Activated CD8-positive, alpha-beta memory T cell treated with anti-CD3 and anti-CD28 coated beads, Interleukin-2, amount 10 ng/mL, durations not matched to agents 7 days and 5 days (primary cell): ENCODE measurements at places on chromosomes 3 and 15. TPM values are rescaled to one million over a fixed set of nuclear protein-coding genes. Genes with fewer than 3 reads are reported as not detected.

The PLA2G4D gene
- not detected for total RNA-seq

The ANKDD1A gene
- 24.4 TPM for total RNA-seq

The NAA80 gene
- total RNA-seq, result 37.3 TPM

The SPINK8 gene
- not detected for total RNA-seq

The ARPC4 gene
- 300 TPM for total RNA-seq

The POMGNT2 gene
- 9.0 TPM for total RNA-seq

The TBL1XR1 gene
- 214 TPM for total RNA-seq

The CD200R1 gene
- 11.7 TPM for total RNA-seq

The PTH1R gene
- total RNA-seq, result not detected

DNA sequence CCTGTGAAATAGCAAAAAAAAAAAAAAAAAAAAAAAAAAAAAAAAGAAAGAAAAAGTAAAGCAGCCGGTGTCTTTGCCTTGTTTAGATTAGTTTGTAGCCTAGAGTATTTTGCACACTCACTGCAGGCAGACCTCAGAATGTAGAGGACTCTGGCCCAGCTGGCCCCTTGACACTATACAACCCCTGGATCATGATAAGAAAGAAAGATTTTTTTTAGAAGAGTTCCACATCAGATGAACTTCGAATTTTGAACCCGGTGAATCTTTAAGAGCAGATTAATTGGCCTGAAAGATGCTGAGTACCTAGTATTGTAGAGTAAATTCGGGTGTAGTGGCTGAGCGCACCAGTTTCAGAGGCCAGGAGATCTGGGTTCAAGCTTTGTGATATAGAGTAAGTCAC is 727.7 kb upstream of the GOLIM4 start:
- no peak for DNase-seq

DNA sequence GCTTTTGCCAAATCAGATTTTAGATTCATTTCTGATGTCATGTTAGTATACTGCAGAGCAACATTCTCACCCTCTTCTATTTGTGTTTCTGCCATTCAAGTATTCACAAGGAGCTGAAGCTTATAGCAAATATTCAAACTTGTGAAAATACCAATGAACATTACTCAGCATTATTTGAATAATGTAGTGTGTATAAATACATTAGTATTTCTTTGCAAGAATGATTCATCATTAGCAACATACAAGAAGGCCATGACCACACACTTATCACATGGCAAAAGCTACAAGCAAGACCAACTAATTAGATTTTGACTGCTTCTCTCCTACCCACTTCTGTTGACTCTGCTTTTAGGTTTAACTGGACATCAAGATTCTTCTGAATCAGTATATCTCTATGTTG is 124.9 kb downstream of the IGSF11 start:
- no peak for DNase-seq

DNA sequence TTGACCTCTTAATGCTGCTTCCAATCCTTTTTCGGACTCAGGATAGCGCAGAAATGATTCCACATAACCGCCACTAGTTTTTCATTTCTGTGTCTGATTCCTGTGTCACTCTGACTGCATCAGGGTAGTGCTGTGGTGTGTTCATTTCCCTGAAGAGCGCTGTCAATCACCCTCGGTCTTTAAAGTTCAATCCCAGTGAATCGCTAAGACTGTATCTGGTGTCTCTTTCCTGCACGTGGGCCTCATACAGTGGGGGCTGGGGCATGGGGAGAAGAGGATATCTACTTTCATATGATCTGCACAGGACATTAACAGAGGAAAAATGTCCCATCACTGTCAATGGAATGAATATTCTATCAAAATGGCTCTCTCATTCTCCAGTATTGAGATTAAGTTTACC is 32.9 kb upstream of the BNIP2 start:
- DNase-seq, result no peak

- no peak for DNase-seq
Observed at GRCh38 chr3:40021338-40021737, 211.9 kb downstream of the MYRIP start.

DNA sequence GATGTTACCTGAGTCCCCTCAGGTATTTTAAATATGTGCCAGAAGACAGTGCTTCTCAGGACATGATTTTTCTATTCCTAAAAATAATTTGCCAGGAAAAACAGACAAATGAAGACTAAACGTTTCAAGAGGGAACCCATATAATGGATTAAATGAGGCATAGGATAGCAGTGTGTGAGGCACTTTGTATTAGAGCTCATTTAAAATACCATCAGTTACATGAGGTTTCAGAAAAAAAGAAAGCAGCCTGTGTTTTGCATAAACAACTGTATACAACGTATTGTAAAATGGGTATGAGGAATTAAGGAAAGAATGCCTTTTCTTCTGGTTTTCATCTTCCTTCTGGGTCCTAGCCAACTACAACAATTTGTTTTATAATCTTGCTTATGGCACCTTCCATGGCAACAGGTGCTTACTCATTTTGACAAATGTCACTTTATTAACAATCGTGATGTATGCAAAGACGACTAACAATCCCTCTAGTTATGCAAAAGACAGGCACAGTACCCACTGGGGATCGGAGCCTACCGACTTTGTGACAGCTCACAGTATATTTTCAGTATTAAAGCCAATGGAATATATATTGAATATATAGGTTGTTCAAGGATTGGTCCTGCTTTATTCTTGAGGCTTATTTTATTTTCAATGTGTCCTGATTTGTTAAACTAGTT is 231.6 kb upstream of the ZNF717 start:
- no peak for DNase-seq

- DNase-seq, result no peak
Observed at GRCh38 chr3:23961913-23962312, 16.8 kb downstream of the NR1D2 start.

GRCh38 chr3:95002438-95003046 is 939.7 kb downstream of the NSUN3 start:
- no peak for DNase-seq

- no peak for DNase-seq
Observed at GRCh38 chr15:69930754-69931153, 167.0 kb downstream of the TLE3 start.

DNA sequence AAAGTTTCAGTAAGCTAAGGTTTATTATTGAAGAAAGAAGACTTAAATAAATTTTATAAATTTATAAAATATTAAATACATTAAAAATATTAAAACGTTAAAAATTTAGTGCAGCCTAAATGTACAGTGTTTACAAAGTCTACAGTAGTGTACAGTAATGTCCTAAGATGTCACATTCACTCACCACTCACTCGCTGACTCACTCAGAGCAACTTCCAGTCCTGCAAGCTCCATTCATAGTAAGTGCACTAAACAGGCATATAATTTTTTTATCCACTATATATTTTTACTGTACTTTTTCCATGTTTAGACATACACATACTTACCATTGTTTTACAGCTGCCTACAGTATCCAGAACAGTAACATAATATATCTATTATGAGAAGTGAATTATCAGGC is 51.5 kb downstream of the TJP1 start:
- DNase-seq, result no peak

- DNase-seq, result no peak
Observed at GRCh38 chr3:29668233-29668632, 387.4 kb downstream of the RBMS3 start.

DNA sequence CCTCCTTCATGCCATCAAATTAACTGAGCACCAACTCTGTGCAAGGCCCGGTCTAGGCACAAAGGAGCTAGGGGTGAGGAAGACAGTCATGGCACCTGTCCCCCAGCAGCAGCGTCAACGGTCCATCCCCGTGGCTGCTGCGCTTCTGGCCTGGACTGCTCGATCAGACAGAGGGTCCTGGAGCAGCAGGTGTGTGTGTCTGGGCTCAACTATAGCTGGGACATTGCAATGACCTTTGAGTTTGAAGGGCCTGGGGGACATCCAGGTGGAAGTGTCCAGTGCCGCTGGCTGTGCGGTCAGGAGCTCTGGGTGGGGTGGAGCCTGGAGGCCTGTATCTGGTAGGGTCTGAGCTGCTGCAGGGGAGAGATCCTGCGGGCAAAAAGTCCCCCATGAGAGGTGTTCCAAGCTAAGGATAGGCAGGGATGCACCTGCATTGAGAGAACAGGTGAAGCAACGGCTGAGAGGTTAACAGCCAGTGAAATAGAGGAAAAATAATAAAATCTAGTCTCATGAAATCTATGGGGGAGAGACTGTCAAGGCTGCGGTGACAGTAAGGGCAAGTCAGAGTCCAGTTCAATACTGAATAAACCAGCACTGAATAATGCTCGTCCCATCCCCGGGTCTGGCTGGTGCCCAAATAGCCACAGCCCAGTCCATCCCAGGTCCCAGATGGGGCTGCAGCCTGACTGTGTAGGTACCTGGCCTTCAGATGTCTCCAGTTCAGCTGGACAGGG is 25.4 kb upstream of the SLC41A3 start:
- no peak for DNase-seq

DNA sequence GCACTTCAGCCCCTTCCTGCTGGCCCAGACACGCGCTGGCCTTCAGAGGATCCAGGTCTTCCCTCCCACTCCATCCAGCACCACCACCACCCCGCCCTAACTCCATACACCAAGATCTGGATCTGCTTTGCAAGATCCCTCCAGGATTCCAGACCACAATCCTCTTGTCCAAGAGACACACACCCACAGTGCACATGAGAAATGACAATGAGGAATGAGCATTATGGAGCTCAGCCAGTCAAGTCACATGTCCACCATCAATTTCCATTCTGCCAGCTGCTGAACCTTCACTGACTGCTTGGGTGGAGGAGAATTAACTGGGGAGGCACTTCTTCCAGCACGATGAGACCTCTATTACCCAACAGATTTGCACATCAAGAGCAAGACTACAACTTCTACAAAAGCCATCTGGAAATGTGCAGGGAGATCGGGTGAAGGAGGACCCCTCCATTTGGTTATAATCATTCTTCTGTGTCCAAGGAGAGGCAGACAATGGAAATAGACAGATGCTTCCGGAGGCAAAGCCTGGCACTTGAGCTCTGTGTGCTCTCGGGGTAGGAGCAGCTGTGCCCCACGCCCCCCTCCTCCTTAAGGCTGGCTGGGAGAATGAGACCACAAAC is 12.3 kb upstream of the SPATA12 start:
- no peak for DNase-seq

DNA sequence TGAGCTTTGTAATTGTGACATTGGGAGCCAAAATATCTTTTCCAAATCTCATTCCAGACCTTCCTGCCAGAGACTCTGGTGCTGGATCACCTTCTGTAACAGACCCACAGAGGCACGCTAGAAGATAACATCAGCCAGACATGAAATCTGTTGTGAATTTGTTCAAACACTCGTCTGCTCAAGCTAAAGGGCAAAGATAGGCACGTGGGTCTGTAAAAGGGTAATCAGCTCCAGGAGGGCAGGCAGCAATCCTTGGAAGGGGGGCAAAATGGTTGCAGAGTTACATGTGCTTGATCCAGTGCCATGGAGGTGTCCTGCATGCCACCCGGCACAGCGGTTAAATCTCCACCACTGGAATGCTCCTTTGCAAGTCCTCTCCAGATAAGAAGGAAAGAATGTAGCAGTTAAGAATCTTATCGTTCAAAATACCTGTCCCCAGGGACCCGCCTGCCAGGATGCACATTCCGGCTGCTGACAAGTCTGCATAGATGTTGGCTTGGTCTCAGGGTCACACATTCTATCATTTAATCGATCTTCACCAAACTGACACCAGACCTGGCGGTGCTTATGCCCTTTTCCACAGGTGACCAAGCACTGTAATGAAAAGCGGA is 74.8 kb downstream of the ADAMTS9 start:
- DNase-seq, result no peak

GRCh38 chr3:36193448-36193847 is 186.9 kb upstream of the STAC start:
- no peak for DNase-seq

DNA sequence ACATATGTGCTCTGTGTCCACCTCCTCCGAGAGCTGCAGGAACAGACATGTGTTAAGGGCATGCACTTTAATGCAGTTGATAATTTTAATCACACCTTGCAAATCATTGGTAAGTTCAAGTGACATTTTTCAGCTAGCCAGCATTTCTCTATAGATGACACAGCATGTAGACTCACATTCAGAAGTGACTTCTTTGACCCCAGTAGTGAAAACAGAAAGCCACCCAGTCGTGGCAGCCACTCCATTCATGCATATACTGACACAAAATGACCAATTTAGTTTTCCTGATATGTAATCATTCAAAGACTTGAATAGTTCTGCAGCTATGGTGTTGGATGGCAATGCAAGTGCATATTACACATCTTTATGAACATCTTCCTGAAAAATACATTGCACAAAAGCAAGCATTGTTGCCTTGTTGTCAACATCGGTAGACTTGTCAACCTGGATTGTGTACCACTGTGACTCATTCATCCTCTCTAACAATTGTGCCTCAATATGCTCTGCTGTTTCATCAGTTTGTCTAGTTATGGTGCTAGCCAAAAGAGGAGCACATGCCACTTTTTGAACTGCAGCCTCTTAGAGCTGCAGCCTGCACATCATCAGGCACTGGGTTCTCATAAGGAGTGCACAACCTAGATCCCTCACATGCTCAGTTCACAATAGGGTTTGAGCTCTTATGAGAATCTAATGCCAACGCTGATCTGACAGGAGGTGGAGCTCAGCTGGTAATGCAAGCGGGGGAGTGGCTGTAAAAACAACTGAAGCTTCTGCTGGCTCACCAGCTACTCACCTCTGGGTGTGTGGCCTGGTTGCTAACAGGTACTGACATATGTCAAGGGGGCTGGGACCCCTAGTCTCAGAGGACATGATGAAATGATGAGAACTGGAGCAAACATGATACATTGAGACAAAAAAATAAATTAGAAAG is 622.0 kb downstream of the PYDC2 start:
- DNase-seq, result no peak

DNA sequence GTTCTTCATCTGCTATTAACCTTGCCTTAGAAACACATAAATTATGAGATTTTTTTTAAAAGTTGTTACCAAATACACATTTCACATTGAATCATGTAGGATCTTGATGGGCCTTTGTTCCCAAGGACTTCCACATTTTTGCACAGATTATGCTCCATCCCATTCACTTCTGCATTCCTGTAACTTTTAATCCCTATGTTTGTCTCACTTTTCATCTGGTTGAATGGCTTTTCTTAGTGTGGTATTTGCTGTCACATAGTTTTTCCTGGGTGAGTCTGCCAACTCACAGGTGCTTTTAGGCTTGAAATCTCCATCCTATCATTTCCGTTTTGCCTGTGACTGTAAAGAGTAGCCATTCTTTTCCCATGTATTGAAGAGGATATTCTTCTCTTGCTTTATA is 297.2 kb upstream of the TPRG1 start:
- DNase-seq, result no peak

GRCh38 chr15:52368402-52368801 is 72.8 kb upstream of the MYO5C start:
- no peak for DNase-seq

- no peak for DNase-seq
Observed at GRCh38 chr3:186213946-186214345, 105.1 kb upstream of the ETV5 start.

- DNase-seq, result no peak
Observed at GRCh38 chr3:182487611-182488010, 305.7 kb upstream of the ATP11B start.
